ENCODE measurements at places on chromosomes 5 and 9.

DNA sequence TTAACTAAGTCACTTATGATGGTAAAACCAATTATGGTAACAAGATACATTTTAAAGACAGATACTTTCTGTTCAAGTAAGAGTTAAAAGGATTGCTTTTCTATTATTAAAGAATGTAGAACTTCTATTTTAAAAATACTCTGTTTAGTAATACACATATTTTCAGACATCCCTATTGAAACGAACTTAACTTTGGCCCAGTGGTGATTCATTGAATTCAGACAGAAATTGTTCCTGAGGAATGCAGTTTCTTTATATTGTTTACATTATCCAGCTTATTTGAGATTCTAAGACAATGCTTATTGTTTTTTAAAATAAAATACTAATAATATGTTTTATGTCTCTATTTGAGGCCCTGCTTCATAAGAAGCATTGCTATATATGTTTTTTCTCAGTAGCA lies 816.4 kb downstream of the SEMA5A start:
- no peak for DNase-seq

DNA sequence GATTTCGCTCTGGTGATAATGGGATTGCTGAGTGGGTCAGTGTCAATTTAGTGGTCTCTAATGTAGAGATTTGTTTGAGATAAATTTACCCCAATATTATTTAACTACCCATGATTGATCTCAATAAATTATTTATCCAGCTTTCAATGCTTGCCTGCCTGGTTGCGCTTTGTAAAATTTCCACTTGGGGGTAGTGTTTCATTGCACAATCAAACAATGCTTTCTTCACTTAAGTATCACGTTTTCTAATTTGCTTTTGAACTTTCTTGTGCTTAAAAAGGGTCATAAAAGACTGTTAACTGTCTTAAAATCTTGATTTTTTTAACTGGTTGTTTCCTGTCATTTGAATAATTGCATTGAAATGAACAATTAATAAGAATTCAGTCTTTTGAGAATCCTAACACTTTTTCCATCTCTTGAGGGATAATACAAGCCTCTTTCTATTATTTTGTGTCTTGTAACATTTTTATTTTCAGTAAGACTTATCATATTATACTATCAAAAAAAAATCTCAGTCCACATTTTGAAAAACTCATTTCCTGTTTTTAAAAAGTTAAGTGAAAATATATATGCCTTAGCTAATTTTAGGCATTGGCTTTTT lies 18.7 kb downstream of the HSD17B4 start:
- no peak for DNase-seq

GRCh38 chr5:69497006-69497520 lies 4.5 kb downstream of the OCLN start:
- DNase-seq, result no peak

DNA sequence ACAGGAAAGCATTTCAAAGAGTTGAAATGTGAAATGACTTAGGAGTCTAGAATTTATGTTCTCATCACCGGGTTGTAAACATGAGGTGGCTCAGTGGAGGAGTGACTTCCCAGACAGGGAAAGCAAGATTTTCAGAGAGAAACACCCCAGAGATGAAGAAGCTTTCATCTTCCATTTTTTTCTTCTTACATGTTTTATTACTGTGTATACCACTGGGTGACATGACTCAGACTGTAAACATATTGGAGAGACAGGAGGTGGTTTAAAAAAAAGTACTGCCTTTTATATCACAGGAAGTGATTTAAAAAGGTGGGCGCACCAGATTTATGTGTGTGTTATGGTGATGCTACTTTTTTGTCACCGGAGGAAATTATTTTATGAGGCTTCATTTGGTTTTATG lies 209.1 kb upstream of the TUT7 start:
- DNase-seq, result no peak

GRCh38 chr9:9223175-9223574 lies 1389.6 kb downstream of the PTPRD start:
- no peak for DNase-seq

DNA sequence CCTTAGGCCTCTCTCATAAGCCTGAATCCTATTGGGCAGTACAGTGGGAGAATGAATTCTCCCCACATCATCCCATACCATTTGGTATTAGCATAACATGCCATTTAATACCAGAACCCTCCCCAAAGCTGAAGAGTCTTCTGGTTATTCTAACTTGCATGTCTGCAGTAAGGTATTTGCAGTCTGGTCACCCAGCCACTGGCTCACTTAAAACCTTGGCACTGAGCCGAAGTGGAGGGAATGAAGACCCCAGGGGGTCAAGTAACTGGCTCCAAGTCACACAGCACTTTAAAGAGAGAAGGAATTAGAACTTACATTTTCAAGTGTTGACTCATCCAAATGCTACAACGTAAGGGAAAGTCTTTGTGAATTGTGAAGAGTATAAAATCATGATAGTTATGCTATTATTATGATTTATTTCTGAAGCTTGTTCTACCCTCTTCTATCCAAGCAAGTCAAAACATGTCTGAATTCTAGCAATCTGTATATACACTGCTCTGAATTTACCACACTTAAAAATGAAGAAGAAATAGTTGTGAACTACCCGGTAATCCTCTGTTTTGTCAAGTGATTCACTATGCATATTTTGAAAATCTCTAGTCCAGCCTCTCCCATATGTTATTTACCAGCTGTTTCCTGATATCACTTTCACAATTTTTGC lies 28.5 kb downstream of the GLRA1 start:
- DNase-seq, result no peak

- DNase-seq, result no peak
These were observed 3.5 kb upstream of the PHYHD1 start for GRCh38 chr9:128917151-128917849.

- peak; percentile 76 for DNase-seq
These were observed 182.2 kb upstream of the ANKRD55 start for GRCh38 chr5:56415356-56415765.

DNA sequence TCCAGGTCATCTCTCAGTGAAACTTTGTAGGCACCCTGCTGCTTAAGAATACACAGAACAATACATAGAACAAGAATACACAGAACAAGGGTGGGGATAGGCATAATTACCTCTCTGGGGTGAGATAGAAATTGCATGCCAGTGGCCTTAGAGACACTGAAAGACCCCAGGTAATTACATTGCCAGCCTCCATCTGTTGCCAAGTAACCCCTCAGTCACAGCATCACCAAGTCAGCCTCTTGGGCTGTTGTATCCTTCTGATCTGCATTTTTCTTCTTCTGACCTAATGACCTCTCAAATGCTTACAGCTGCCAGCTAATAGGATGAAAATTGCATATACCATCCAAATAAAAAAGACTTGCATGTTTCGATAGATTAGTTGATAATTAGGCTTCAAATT lies 167.7 kb downstream of the GRIA1 start:
- DNase-seq, result no peak

DNA sequence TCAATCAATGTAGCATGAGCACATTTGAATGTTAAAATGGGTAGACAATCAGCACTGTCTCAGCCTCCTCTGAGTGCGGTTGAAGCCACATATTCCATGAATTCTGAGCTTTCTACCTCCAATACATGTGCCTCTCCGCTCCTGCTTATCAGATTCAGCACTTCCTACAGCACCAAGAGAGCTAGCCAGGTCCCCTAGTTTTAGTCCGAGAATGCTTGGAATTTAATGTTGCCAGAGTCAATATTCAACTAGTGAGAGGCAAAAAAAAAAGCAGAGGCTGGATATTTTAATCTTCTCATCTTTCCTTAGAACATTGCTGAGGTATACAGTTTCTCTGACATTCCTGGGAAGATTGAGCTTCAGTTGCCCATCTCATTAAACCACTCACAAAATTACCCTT lies 1979.1 kb upstream of the CDH9 start:
- no peak for DNase-seq

GRCh38 chr9:20111173-20111843 lies 322.5 kb upstream of the SLC24A2 start:
- DNase-seq, result no peak

DNA sequence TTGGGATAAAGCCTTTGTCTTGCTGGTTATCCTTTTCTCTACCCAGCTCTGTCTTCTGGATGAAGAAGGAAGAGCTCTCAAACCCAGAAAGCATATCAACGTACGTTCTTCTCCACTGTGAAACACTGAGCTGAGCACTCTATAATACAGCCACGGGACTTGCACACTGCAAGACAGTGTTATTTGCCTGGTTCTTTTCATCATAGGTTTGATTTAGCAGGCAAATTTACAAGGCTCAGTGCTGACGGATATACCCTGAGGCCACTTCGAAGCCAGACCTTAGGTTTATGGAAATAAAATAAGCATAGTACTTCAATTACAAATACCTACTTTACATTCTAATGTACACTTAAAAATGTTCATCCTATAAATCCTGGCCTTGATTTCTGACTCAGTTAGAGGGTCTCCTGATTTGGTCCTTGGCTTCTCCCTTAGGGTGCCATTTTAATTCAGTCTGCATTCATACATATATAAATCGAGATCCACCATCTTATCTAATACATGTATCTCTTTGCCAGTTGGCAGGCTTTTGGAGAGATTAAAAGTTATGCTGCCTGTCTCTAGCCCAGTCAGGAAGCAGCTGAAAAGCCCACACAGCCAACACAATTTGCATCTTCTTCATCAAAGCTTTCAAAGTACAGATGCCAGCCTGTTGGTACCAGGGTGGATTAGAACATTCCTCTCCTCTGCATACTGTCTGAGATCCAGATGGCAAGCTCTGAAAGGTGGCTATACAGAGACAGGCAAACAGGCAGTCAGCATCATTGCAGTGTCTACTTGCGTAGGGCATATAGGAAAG lies 194.4 kb downstream of the DEPDC1B start:
- DNase-seq, result no peak

DNA sequence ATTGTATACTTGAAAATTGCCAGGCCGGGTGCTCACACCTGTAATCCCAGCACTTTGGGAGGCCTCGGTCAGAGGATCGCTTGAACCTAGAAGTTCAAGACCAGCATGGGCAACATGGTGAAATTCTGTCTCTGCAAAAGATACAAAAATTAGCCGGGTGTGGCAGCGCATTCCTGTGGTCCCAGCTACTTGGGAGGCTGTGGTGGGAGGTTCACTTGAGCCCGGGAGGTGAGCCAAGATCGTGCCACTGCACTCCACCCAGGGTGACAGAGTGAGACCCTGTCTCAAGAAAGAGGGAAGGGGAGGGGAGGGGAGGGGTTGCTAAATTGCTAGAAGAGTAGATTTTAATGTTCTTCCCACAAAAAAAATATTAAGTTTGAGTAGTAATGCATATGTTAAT lies 53.2 kb downstream of the FNBP1 start:
- no peak for DNase-seq

DNA sequence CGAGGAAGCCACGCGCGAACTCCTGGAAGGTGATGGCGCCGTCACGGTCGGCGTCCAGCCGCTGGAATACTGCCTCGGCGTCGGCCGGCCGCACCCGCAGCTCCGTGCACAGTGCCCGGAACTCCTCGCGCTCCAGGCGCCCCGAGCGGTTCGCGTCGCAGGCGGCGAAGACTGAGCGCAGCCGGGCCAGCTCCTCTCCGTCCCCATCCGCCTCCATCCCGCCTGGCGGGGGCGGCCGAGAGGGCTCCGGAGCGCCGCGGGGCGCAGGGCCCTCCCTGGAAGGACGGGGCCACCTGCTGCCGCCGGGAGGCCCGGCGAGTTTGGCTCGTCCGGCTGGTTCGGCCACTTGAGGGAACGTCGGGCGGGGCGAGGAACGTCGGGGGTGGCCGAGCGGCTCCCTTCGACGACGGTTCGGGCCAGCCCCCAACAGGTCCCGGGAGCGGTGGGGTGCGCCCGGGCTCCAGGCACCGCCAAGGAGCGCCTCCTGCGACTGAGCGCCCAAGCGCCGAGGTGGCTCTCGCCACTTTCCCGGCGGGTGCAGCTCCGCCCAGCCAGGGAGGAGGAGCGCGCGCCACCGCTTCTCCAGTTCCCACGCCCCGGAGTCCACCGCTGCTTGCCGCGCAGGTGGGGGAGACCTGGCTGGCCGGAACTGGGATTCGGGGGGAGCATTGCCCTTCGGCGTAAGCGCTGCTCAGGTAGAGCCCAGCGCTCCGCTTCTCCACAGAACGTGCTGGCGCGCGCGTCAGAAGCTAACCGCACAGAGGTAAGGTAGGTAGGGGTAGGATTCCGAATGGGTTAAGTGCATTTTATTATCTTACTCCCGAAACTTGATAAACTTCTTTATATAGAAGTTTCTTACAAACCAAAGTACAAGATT lies at the start of gene RASEF:
RASEF (minus strand) TSS at position 492 of the 877 bp plus-strand sequence; CDS start at position 217, 275 bp downstream.
- DNase-seq, result no peak

GRCh38 chr9:112028242-112029221 lies 131.9 kb downstream of the UGCG start:
- DNase-seq, result peak; percentile 87

- DNase-seq, result no peak
These were observed 211.2 kb downstream of the CDK5RAP2 start for GRCh38 chr9:120368799-120369198.

- no peak for DNase-seq
These were observed 15.8 kb downstream of the TLN1 start for GRCh38 chr9:35716230-35716629.

DNA sequence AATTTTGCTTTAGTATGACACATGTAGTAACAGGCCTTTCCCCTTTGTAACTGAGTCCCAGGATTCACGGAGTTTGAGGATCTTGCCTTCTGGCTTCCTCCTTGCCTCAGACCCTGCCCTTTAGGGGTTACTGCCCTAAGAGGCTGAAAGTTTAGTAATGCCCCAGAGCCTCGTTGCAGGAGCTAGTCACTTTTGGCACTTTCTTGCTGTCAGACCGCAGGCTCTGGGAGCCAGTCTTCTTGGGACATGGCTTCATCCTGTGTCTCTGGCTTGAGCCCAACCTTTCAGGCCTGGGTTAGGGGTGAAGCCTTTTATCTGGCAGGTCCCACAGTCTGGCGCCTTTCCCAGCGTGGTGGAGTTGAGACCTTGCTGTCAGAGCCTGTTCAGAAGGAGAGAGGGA lies 185.6 kb upstream of the DMRT1 start:
- DNase-seq, result no peak

GRCh38 chr5:21254161-21254560 lies 1266.2 kb upstream of the CDH18 start:
- DNase-seq, result no peak

- DNase-seq, result no peak
These were observed 335.1 kb downstream of the IZUMO3 start for GRCh38 chr9:24210641-24211040.

DNA sequence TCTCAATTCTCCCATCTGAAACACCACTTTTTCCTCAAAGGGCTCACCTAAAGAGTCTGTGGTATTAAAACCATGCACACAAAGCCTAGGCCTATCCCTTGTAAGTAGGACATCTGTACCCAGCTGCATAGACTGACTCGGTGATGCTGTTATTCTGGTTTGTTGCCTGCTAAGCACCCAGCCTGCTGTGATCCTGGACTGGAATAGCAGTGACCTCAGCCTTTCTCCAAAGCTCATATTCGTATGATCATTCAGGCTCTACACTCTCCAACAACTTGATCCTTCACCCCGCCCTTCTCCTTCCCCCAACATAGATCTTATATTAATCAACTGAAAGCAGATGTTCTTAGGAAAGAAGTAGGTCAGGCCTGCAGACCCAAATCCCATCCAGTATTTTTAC lies 81.4 kb upstream of the WWC1 start:
- no peak for DNase-seq

- DNase-seq, result peak; percentile 49
These were observed 77.9 kb downstream of the AK8 start for GRCh38 chr9:132800038-132800648.

All from stimulated activated naive B cell treated with anti-CD40 and anti-IgM and Interleukin-4, amounts not matched to agents 10 μg/mL and 1 μg/mL and 100 μg/mL, for 72 hours (primary cell).